ENCODE measurements at places on chromosomes 7 and 10. TPM values are rescaled to one million over a fixed set of nuclear protein-coding genes. Genes with fewer than 3 reads are reported as not detected.

DNA sequence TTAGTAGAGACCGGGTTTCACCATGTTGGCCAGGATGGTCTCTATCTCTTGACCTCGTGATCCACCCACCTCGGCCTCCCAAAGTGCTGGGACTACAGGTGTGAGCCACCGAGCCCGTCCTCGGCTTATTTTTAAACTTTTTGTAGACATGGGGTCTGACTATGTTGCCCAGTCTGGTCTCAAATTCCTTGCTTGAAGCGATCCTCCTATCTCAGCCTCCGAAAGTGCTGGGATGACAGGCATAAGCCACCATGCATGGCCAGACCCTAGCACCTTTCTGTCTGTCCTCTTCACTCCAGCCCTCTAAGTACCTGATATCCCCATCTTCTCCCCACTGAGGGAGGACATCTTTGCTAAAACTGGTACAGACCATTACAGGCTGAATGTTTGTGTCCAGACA, 41.4 kb downstream of the TMEM130 start:
- H3K27ac ChIP-seq, result no peak overlapping the region
- H3K4me3 ChIP-seq, result no peak overlapping the region

DNA sequence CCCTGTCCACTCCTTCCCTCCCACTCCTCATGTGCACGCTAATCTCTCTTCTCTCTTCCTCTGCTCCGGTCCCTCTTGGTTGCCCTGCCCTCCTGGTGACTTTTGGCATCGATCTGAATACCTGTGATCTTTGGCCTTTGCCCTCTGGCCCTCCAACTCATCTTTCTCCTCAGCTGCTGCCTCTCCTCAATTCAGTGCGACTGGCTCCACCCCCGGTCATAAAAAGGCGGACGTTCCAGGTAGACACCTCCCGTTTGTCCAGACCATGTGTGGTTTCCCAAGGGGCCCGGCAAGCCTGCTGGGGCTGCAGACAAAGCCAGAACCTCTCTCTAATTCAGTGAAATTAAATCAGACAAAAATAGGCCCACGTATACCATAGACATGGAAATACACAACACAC, 96.8 kb downstream of the COL13A1 start:
- peaks cover 26% of the 10 kb centered on the region for H3K4me1 ChIP-seq
- no peaks in the 10 kb centered on the region for H3K27me3 ChIP-seq
- no peak overlapping the region for H3K27ac ChIP-seq
- DNase-seq, result no peak

DNA sequence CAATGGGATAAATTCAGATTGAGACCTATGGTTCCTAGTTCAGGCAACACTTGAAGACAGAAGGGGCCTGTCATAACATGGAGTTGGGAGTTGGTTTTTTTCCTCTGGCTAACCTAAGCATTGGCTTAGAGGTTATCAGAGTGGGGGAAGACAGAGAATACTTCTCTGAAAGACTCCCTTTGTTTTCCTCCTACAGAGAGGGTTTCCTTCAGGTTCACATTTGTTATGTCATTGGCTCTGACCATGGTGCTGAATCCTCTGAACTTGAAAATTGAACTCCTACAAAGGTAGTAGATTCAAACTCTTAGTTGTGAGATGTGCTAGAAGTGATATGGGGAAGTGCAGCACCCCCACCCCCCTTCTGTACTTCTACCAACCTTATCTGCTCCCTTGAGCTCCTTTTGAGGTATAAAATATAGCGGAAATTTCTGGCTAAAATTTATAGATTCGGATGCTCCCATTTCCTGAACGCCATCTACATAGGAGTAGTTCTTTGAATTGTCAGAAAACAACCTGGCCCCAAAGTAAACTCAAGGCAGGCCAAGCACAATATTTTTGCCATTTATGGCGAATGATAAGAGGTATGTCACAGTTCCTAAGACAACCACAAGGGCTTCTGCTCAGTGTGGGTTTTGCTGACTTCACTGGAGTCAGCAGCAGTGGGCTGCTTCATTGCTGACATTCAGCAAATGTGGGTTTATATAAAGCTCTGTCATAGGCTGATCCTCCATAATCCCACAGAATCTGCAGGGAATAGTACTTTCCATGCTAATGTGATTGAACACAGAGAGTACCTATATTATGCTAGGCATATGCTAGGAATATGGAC, 131.6 kb upstream of the KLF14 start:
- no peaks in the 10 kb centered on the region for H3K4me1 ChIP-seq
- peaks cover 49% of the 10 kb centered on the region for H3K36me3 ChIP-seq
- DNase-seq, result no peak
- no peaks in the 10 kb centered on the region for H3K27me3 ChIP-seq

- peak overlapping the region; percentile 20 for H3K4me3 ChIP-seq
- H3K27ac ChIP-seq, result no peak overlapping the region
- peaks cover 4% of the 10 kb centered on the region for H3K36me3 ChIP-seq
- peaks cover 30% of the 10 kb centered on the region for H3K4me1 ChIP-seq
- peaks cover 88% of the 10 kb centered on the region for H3K27me3 ChIP-seq
Measured at GRCh38 chr7:27239387-27240014, 3.1 kb upstream of the EVX1 start.

DNA sequence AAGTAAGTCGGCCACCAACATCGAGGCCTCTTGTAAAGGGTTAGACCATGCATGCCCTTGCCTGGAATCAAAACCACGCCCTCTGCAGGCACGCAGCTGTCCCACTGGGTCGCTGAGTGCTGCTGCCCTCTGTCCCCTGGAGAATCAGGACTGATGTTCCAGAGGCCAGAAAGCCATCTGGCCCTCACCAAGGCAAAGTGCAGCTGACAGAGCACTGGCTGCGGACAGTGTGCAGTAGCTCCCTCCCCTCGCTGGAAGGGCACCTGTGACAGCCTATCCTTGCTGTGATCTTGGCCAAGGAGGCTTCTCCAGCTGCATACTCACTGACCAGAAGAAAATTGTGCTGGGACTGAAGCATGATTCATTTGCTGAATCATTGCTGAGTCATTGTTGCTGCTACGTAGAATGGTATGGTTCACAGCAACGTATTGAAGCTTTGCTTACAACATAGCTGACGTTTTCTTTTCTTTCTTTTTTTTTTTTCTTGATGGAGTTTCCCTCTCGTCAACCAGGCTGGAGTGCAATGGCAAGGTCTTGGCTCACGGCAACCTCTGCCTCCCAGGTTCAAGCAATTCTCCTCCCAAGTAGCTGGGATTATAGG, 30.4 kb downstream of the DDC start:
- H3K36me3 ChIP-seq, result no peaks in the 10 kb centered on the region
- H3K4me3 ChIP-seq, result no peak overlapping the region
- H3K27me3 ChIP-seq, result peaks cover 9% of the 10 kb centered on the region
- H3K27ac ChIP-seq, result peak overlapping the region; percentile 23
- peaks cover 8% of the 10 kb centered on the region for H3K4me1 ChIP-seq

DNA sequence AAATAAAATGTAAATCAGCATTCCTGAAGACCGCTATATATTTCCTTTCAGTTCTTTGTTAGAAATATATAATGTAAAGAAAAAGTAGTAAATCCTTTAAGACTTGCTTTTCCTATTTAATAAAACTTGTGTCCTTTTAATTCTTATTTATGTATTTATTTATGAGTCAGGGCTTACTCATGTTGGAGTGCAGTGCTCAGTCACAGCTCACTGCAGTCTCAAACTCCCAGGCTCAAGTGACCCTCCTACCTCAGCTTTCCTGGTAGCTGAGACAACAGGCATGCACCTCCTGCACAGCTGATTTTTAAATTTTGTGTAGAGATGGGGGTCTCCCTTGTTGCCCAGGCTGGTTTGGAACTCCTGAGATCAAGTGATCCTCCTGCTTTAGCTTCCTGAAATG, 724.5 kb downstream of the ANKRD7 start:
- H3K27me3 ChIP-seq, result no peaks in the 10 kb centered on the region
- no peak overlapping the region for H3K27ac ChIP-seq
- H3K4me1 ChIP-seq, result no peaks in the 10 kb centered on the region
- DNase-seq, result no peak
- H3K4me3 ChIP-seq, result no peak overlapping the region

- no peak for DNase-seq
- H3K4me1 ChIP-seq, result peaks cover 6% of the 10 kb centered on the region
- H3K36me3 ChIP-seq, result peaks cover 14% of the 10 kb centered on the region
- no peak overlapping the region for H3K4me3 ChIP-seq
- H3K27me3 ChIP-seq, result no peaks in the 10 kb centered on the region
Measured at GRCh38 chr10:110137142-110137545, 70.3 kb upstream of the MXI1 start.

- no peak for DNase-seq
- no peaks in the 10 kb centered on the region for H3K27me3 ChIP-seq
- H3K27ac ChIP-seq, result no peak overlapping the region
- H3K4me1 ChIP-seq, result no peaks in the 10 kb centered on the region
- no peaks in the 10 kb centered on the region for H3K36me3 ChIP-seq
Measured at GRCh38 chr7:54333952-54334351, 208.2 kb upstream of the VSTM2A start.

- no peaks in the 10 kb centered on the region for H3K27me3 ChIP-seq
- no peak overlapping the region for H3K4me3 ChIP-seq
- no peaks in the 10 kb centered on the region for H3K36me3 ChIP-seq
- peaks cover 46% of the 10 kb centered on the region for H3K4me1 ChIP-seq
- peak overlapping the region; percentile 90 for H3K27ac ChIP-seq
- DNase-seq, result no peak
Measured at GRCh38 chr10:3850999-3851937, 66.3 kb upstream of the KLF6 start.

GRCh38 chr10:75542906-75543305, 111.5 kb downstream of the LRMDA start:
- peaks cover 49% of the 10 kb centered on the region for H3K27me3 ChIP-seq
- no peak for DNase-seq
- H3K4me3 ChIP-seq, result no peak overlapping the region
- H3K36me3 ChIP-seq, result no peaks in the 10 kb centered on the region
- no peak overlapping the region for H3K27ac ChIP-seq

DNA sequence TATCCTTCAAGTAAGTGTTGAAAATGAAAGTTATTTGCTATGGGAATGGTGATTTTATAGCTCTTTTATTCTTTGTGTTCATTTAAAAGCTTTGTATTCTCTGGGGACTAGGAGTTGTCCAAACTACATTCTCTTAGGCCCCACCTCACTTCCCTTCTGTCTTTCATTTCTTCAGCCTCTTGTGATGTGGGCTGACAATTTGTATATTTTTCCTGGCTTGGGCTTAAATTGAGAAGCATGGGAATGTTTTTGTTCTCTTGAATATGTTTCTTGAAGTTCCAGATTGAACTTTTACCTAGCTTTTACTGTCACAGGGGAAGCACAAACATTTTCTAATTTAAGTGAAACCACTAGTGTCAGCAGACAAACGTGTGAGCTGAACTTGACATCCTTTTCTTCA, 27.9 kb downstream of the BBS9 start:
- peaks cover 30% of the 10 kb centered on the region for H3K4me1 ChIP-seq
- H3K36me3 ChIP-seq, result peaks cover 27% of the 10 kb centered on the region
- H3K27ac ChIP-seq, result peak overlapping the region; percentile 86
- peak overlapping the region; percentile 20 for H3K4me3 ChIP-seq
- H3K27me3 ChIP-seq, result no peaks in the 10 kb centered on the region

LEP gene
- not detected for total RNA-seq

FAM25G gene
- total RNA-seq, result not detected

TRPV5 gene
- total RNA-seq, result not detected

FZD1 gene
- 19.4 TPM for total RNA-seq

GPER1 gene
- total RNA-seq, result 3.0 TPM

AGAP3 gene
- total RNA-seq, result 131 TPM

CALCR gene
- not detected for total RNA-seq
